T-cell (primary cell): ENCODE measurements at places on chromosomes 4 and X.

GRCh38 chr4:31175242-31175910, 455.2 kb downstream of the PCDH7 start:
- H3K27ac ChIP-seq, result no peak overlapping the region
- H3K4me3 ChIP-seq, result no peak overlapping the region
- H3K4me1 ChIP-seq, result no peaks in the 10 kb centered on the region
- no peaks in the 10 kb centered on the region for H3K36me3 ChIP-seq

DNA sequence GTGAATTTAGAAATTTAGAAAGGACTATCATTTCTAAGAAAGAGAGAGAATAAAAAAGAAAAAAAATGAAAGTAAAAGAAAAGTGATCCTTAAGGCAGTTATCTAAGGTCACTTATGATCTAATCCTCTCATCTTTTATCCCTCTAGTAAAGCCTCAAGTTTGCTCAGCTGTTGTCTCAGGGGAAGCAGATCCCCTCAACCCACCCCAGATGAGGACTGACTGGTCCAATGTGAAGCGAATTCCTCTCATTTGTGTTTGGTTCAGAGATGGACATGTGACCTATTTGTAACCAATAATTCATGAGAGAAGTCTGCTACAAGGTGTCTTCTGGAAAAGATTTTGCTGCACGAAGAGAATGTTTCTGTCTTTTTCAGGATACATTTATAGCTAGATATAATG, 1591.3 kb downstream of the ADGRL3 start:
- no peak overlapping the region for H3K4me3 ChIP-seq
- no peaks in the 10 kb centered on the region for H3K27me3 ChIP-seq
- H3K27ac ChIP-seq, result no peak overlapping the region
- DNase-seq, result no peak
- no peaks in the 10 kb centered on the region for H3K4me1 ChIP-seq
- H3K36me3 ChIP-seq, result no peaks in the 10 kb centered on the region

DNA sequence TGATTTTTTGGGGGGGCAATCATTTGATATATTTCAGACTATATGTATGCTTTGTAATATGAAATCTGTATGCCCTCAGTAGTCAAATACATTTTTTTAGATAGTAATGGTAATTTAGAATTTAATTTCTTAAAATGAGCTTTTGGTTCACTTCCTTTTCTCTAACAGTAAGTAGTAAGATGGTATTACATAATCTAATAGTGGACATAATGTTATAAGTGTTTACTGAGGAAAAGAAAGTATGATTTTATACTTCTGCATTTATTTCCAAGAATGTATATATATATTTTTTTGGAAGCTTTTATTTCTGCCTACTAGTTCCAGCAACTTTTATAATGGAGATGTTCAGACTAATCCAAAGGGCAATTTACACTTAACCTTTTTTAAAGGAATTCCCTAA, 1450.7 kb upstream of the TENM3 start:
- no peak overlapping the region for H3K4me3 ChIP-seq
- no peaks in the 10 kb centered on the region for H3K27me3 ChIP-seq
- H3K36me3 ChIP-seq, result no peaks in the 10 kb centered on the region
- H3K4me1 ChIP-seq, result no peaks in the 10 kb centered on the region
- no peak for DNase-seq
- no peak overlapping the region for H3K27ac ChIP-seq

GRCh38 chrX:65582450-65583082, 48.0 kb upstream of the LAS1L start:
- no peak for DNase-seq
- H3K4me3 ChIP-seq, result no peak overlapping the region
- H3K27ac ChIP-seq, result no peak overlapping the region
- no peaks in the 10 kb centered on the region for H3K27me3 ChIP-seq
- H3K36me3 ChIP-seq, result no peaks in the 10 kb centered on the region

DNA sequence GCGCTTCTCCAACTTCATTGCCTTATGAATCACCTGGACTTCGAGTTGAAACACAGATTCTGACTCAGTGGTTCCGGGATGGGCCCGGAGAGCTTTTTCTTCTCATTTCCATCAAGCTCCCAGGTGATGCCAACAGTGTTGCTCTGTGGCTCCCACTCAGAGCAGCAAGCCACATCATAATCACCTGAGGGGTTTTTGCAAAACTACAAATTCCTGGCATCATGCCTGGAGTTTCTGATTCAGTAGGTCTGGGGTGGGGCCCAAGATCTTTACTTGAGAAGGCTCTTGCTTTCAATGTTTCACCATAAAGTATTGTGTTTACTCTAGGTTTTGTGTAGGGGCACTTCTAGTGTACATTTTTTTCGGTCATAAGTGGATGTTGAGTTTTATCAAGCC, 7.0 kb downstream of the MTM1 start:
- peaks cover 30% of the 10 kb centered on the region for H3K4me1 ChIP-seq
- H3K27ac ChIP-seq, result peak overlapping the region; percentile 64
- H3K27me3 ChIP-seq, result no peaks in the 10 kb centered on the region

GRCh38 chr4:169615467-169616106, 3.2 kb upstream of the NEK1 start:
- H3K27ac ChIP-seq, result no peak overlapping the region
- no peaks in the 10 kb centered on the region for H3K27me3 ChIP-seq
- peaks cover 18% of the 10 kb centered on the region for H3K4me1 ChIP-seq
- no peak overlapping the region for H3K4me3 ChIP-seq

DNA sequence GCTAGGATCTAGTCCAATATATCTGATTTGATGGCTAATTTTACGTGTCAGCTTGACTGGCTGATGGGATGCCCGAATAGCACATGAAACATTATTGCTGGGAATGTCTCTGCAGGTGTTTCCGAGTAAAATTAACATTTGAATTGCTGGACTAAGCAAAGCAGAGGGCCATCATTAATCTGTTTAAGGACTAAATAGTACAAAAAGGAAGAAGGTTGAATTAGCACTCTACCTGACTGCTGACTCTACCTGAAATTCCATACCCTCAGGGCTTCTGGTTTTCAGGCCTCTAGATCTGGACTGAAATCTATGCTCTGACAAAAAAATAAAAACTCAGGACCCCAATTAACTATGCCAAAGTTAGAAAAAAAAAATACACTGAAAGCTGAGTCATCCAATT, 1021.9 kb downstream of the FAM133A start:
- no peaks in the 10 kb centered on the region for H3K36me3 ChIP-seq
- DNase-seq, result no peak
- H3K4me3 ChIP-seq, result no peak overlapping the region
- no peaks in the 10 kb centered on the region for H3K4me1 ChIP-seq
- H3K27me3 ChIP-seq, result no peaks in the 10 kb centered on the region

GRCh38 chr4:179182741-179183140, 1740.5 kb upstream of the AGA start:
- no peaks in the 10 kb centered on the region for H3K4me1 ChIP-seq
- DNase-seq, result no peak
- H3K36me3 ChIP-seq, result no peaks in the 10 kb centered on the region
- H3K4me3 ChIP-seq, result no peak overlapping the region
- H3K27me3 ChIP-seq, result no peaks in the 10 kb centered on the region

DNA sequence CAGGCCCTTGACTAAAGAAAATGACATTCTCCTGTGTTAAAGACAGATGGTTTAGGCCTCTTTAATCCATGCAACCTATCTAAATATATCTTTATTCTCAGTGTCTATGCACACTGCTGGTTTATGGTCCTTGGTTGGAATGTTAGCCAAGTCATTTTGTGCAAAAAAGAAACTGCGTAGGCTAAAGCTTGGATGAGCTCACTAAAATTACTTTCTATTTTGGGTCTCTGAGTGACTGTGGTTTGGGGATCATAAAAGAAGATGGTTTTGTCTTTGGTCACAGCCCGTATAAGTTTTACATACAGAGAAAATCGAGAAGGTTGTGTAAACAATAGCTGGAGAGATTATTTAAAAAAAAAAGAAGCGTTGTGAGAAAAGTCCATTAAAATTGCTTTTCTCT, 443.6 kb downstream of the UBE2NL start:
- no peaks in the 10 kb centered on the region for H3K27me3 ChIP-seq
- DNase-seq, result no peak
- H3K4me1 ChIP-seq, result no peaks in the 10 kb centered on the region
- no peaks in the 10 kb centered on the region for H3K36me3 ChIP-seq
- no peak overlapping the region for H3K27ac ChIP-seq

- no peaks in the 10 kb centered on the region for H3K36me3 ChIP-seq
- no peaks in the 10 kb centered on the region for H3K27me3 ChIP-seq
- no peaks in the 10 kb centered on the region for H3K4me1 ChIP-seq
- H3K27ac ChIP-seq, result no peak overlapping the region
Measured at GRCh38 chr4:57612279-57612678, 502.1 kb upstream of the IGFBP7 start.

GRCh38 chrX:119669424-119670037, 23.4 kb downstream of the SEPTIN6 start:
- H3K27me3 ChIP-seq, result no peaks in the 10 kb centered on the region
- H3K4me1 ChIP-seq, result peaks cover 32% of the 10 kb centered on the region
- no peak overlapping the region for H3K4me3 ChIP-seq

GRCh38 chr4:158809611-158810486, 41.0 kb downstream of the FNIP2 start:
- no peaks in the 10 kb centered on the region for H3K36me3 ChIP-seq
- H3K27me3 ChIP-seq, result no peaks in the 10 kb centered on the region
- H3K27ac ChIP-seq, result no peak overlapping the region
- no peak overlapping the region for H3K4me3 ChIP-seq
- DNase-seq, result no peak
